ENCODE measurements at places on chromosomes 11 and 22.

DNA sequence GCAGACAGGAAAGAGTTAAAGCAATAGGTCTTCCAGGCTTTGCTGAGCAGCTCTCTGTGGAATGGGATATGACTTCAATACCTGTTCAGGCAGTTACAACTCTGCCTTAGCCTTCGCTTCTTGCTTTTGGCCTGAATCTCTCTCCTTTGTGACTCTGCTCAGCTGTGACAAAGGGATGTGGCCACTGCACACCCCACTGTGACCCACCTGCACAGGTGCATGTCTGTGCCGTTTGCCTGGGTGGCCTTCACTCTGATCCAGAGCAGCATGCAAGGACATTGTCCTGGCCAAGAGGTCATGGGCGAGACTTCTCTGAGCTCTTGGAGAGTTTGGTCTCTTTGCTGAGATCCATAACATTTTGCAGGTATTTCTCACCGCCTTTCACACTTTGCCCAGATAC is 891.3 kb downstream of the BRD1 start:
- no peak for DNase-seq

- no peak for DNase-seq
Observed at GRCh38 chr11:28727254-28727653, 619.1 kb downstream of the METTL15 start.

GRCh38 chr11:95652002-95652472 is 137.5 kb downstream of the FAM76B start:
- no peak for DNase-seq

DNA sequence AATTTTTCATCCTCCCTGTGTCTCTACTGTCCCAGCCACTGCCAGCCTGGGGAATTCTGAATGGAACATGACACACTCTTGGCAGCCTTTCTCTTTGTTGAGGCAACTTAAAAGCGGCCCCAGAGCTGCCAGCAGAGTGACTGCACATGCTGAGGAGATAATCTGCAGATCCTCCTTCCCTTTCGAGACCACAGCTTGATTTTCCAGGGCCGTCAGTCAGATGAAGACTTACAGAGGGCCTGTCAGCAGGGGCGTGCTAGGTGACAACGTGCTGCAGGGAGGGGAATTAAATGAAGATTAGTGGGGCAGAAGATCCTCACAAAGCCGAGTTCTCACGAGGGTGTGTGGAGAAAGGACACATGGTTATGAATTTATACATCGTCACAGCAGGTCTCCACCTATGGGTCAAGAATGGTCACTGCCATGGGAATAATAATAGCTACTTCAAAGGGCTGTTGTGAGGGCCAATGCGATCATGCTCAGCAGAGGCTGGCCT is 193.5 kb upstream of the PITPNB start:
- DNase-seq, result no peak

DNA sequence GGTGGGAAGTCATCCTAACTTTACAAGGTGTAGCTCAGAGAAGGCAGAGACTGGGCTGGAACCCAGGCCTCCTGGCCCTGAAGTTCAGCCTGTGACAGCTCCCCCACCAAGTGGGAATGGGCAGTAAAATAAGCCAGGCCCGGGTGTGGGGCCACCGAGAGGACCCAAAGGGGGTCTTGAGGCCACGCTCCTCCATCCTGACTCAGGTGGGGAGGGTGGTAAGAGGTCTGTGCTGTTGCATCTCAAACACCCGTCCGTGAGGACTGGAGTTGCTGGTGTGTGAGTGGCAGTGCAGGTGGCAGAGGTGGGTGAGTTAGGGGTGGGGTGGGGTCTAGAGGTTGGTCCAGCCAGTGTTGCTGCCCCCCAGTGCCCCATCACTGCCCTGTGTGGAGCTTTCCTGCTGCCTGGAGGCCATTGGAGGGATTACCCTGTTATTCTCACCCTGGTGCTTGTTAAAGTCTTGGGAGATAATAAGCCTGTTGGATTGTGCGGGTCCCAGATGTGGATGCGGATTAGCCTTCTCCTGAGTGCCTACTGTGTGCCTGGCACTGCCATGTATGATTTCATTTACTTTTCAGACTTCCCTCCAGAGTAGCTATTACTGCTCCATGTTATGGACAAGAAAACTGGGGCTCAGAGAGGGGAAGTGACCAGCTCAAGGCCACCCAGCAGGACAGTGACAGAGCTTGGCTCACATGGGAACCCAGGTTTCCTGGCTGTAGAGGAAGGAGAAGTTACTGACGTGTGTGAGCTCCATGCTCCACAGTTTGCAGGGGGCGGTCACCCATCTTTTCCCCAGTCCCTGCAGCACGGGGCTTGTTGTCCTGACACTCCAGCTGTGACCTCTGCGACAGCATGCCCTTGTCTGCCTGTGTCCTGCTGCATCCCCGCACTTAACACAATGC is 12.9 kb downstream of the SERPINH1 start:
- no peak for DNase-seq

DNA sequence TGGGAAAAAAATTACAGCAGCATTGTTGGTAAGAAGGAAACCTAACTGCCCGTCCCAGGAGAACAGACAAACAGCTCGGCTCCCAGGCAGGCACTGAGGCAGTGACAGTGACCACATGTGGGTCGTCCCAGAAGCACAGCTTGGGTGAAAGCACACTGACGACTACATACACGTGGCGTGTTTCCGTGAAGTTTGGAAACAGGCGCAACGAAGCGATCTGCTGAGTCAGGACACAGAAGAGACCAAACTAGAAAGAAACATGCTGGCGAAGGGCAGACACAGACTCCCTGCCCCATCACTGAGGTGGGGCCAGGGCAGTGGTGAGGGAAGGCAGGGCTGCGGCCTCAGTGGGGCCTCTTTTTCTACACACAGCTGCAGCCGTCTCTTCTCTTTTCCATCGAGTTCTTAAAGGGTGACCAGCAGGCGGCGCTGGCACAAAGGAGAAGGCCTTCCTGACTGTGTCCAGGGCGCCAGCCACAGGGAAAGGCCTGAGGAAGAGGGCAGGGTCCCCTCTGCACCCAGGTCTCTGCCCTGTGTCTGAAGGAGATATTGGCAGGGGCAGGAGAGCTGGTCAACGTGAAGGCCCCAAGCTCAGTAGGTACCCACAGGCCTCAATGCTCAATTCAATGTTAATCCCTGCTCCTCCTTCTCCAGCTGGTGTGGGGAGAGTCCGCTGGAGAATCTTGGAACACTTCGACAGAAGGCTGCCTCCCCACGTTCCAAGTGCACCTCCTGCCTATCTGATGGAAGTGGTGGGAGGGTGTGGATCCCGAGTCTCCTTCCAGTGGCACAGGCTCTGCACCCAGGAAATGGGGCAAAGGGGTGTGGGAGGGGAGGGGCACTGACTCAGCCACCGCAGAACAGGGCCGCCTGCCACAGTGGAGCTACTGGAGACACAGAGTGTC is 19.9 kb downstream of the CARS1 start:
- DNase-seq, result no peak

DNA sequence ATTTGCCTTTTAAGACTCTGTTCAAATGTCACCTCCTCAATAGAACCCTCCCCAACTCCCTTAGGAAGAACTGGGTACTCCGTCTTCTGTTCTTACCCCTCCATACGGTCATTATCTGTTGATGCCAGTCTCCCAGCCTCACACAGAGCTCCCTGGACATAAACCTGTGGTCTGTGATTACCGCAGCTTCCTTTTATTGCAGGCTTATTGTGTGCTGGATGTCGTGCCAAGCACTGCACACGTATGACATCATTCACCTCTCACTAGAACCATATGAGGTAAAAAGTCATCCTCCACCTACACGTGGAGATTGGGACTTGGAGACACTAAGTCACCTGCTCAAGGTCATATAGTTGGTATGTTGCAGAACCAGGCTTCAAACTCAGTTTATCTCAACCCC is 15.3 kb downstream of the PTPN5 start:
- no peak for DNase-seq

DNA sequence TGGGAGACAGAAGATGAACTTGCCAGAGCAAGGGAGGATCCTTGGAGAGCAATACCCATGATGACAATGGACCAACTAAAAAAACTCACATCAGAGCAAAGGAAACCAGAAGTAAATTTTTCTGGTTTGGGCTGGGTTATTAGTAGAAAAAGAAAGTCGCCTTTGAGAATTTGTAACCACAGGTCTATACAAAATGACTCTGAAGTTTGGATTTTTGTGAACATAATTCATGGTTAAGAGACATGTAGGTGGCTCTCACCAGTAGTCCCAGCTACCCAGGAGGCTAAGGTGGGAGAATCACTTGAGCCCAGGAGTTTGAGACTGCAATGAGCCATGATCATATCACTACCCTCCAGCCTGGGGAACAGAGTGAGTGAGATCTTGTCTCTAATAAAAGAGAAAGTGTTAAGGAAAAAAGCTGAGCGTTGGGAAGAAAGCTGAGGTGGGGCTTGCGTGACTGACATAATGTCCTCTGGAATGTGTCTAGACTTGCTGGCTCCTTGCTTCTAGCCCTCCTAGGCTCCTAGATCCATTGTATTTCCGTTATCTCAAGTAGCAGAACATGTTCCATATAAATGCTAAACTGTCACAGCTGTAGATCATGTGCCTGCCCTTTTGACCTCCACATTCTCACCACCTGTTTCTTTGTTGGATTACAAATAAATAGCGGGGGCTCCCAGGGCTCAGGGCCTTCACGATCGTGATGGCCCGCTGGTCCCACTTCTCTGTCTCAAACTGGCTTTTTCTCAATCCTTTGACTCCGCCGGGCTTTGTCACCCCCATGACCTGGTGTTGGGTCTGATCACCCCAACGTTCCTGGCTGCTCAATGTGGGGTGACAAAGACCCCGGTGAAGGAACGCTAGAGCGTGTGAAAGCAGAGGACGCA is 56.2 kb upstream of the SC5D start:
- DNase-seq, result no peak

- no peak for DNase-seq
Observed at GRCh38 chr11:33861386-33861785, 30.5 kb downstream of the LMO2 start.

GRCh38 chr11:539971-540481 is 2.7 kb downstream of the LRRC56 start:
- no peak for DNase-seq

DNA sequence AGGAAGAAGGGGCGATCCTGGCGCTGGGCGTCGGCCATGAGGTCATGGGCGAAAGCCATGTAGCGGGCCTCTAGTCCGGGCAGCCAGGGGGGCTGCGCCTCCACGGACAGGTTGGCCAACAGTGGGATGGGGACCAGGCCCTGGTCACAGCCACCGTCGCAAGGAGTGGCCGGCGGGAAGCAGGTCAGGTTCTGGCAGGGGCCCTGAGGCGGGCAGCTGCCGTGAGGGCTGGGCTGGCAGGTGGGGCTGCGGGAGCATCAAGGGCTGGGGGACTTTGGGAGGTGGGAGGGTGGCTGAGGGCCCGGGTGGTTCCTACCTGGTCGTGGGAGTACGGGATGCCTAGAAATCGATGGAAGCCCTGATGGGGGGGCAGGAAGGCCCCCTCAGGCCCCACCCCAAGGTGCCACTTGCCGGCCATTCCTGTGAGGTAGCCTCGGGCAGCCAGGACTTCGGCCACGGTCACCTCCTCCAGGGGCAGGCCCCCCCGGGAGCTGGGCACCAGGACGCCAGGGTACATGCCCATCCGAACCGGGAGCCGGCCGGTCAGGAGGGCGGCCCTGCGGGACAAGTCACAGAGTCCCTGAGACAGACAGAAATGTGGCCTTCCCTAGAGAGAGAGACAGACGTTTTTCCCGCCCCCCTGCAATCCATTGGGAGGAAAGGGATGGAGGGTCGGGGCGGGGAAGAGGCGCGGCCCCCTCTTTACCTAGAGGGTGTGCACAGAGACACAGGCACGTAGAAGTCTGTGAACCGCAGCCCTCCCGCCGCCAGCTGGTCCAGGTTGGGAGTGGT is 906 bp downstream of the ARSA start:
- DNase-seq, result no peak

- no peak for DNase-seq
Observed at GRCh38 chr11:1436468-1437039, 46.8 kb downstream of the BRSK2 start.

- DNase-seq, result no peak
Observed at GRCh38 chr22:37467391-37467955, 18.7 kb downstream of the MFNG start.

DNA sequence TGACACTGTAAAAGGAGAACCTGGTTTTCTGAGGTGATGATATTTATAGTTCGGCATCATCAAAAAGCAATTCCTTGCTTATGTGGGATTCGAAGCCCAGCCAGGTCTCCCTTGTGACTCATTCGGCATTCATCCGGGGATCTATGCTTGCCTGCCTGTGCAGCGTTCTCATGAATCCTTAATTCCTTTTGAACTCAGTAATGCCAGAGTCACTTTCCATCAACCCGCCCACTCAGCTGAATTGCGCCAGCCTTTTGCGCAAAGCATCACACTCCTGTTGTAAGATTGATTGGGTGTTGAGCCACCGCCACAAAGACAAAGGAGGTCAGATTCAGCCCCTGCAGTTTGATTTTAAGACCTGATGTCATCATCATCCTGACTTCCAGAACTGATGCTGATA is 128.6 kb downstream of the SLC17A6 start:
- DNase-seq, result no peak

GRCh38 chr11:62104816-62105653 is 18.8 kb upstream of the INCENP start:
- no peak for DNase-seq

- no peak for DNase-seq
Observed at GRCh38 chr11:1737080-1737757, 13.2 kb downstream of the IFITM10 start.

Measured in esophagus squamous epithelium (tissue), 5 donors.